A172 (cell line): ENCODE measurements at places on chromosomes 5 and 9. TPM values are rescaled to one million over a fixed set of nuclear protein-coding genes. Genes with fewer than 3 reads are reported as not detected.

The FCN2 gene
- total RNA-seq = not detected in 2 replicates

The PAEP gene
- not detected in 2 replicates for total RNA-seq

The VDAC1 gene
- total RNA-seq = 554 and 618 TPM in 2 replicates

The TLR4 gene
- 11.6 and 18.5 TPM in 2 replicates for total RNA-seq

The RGS14 gene
- 28.2 and 36.5 TPM in 2 replicates for total RNA-seq

The DMRTA1 gene
- total RNA-seq = 0.88 and 2.3 TPM in 2 replicates

The ANKRD18B gene
- 10.6 and 12.6 TPM in 2 replicates for total RNA-seq

GRCh38 chr9:116726602-116727001 lies 39.5 kb downstream of the TRIM32 start:
- no peak for DNase-seq

GRCh38 chr5:125032286-125032685 lies 285.8 kb upstream of the ZNF608 start:
- peak; percentile 9 for DNase-seq

GRCh38 chr9:85723215-85723614 lies 18.5 kb downstream of the AGTPBP1 start:
- DNase-seq = no peak

DNA sequence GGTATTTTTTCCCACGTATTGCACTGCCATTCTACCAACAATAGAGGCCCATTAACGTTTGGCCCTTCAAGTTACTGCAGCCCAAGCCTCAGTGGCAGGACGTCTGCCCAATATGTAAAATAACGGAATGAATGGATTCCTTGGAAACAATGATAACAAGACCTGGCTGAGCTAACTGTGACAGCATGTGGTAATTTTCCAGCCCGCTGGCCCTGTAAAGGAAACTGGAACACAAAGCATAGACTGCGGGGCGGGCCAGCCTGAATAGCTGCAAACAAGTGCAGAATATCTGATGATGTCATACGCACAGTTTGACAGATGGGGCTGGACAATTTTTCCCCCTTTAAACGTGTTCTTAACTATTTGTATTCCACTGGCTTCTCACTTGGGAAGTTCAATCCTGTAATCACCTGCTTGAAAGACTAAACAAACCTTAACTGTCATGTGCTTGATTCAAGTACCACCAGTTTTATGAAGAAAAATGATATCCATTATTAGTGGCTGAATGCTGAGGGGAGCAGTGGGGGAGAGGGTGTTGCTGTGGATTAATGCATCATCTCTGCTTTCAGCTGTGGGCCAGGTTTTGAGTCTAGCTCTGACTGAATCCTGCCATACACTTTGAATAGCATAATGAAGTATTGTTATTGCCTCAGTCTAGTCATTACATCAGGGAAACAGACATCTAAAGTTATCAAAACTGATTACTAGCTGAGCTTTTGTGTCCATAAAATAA lies 323.9 kb downstream of the TMEM161B start:
- no peak for DNase-seq

DNA sequence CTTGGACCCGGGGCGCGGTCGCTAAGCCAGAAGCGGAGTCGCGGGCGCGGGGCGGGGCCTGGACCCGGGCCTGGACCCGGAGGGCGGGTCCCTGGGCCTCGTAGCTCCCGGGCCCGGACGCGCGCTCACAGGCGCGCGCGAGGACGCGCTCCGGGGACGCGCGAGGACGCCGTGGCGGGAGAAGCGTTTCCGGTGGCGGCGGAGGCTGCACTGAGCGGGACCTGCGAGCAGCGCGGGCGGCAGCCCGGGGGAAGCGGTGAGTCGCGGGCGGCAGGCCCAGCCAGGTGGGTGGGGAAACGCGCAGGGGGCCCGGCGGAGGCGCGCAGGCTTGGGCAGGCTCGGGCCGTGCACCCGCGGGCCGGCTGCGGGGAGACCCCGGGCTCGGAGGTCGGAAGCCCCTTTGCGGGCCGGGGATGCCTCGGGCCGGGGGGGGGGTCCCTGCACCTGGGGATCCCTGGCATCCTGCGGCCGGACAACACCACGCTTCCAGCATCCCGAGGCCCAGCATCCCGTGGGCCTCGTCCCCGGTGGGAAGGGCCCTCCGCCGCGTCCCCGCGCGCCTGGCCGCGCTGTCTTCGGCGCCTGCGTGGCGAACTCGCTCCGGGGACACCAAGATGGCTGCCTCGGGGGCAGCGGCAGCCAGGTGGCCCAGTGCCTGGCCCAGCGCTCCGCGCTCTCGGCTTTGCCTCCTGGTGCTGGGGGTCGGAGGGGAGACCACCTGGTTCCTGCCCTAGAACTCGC lies at the start of gene SFXN1:
TSS of gene SFXN1 (plus strand) at position 177 of the 741 bp plus-strand sequence. CDS start 13,544 bp downstream, outside the sequence.
- DNase-seq = peak; percentile 50

DNA sequence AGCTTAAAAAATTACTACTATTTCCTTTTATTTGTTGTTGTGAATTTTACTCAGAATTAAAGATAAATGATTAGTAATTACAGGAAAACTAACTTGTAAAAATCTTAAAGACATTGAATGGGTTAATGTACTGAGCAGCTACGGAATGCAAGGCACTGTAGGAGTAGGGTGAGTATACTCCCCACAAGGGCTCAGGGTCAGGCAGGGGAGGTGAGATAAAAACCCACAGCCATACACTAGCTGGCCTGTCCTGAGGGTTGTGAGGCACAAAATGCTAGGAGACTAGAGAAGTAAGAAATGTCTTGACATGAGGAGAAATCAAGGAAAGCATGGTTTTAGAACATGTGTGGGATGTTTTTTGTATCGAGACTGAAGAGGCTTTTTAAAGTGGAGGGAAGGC lies 13.4 kb downstream of the ZBED3 start:
- no peak for DNase-seq

GRCh38 chr9:129386812-129387177 lies 208.7 kb upstream of the IER5L start:
- no peak for DNase-seq

GRCh38 chr9:99416007-99416406 lies 193.9 kb downstream of the SEC61B start:
- peak; percentile 42 for DNase-seq

DNA sequence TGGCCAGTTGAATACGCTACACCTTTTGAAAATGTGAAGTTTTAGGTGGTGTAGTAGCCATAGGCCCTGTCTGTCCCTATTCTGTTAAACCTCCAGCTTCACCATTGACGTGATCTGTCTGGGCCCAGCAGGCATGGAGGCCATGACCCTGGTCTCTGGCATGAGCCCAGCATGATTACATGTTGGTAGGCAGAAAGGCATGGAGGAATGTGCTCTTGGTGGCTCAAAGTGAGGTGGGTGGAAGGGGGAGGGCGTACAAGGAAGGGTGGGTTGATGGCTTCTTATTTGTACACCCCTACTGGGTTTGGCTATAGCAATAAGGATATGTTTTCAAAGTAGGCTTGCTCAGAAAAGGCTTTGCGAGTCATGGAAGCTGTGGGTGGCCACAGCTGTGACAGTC lies 23.7 kb downstream of the RALGPS1 start:
- no peak for DNase-seq
